ENCODE measurements at places on chromosomes 3 and 15.

GRCh38 chr15:41474941-41475340, 18.7 kb upstream of the ITPKA start:
- DNase-seq: no peak

- no peak for DNase-seq
Observed at GRCh38 chr15:56719021-56719612, 14.2 kb downstream of the ZNF280D start.

DNA sequence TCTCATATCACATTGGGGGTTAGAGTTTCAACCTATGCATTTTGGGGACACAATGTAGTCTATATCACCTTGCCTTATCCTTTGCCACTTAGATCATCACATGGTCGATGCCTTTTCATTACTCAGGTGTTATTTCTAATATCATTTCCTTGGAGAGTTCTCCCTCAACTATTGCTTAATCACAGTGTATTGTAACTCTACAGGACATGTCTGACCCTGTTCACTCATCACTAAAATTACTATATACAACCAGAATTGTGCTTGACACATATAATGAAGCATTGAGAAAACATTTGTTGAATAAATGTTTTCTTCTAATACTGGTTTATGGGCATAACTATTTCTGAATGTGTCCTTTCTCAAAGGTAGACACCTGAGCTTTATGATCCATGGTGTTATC, 207.4 kb downstream of the EPHA6 start:
- no peak for DNase-seq

DNA sequence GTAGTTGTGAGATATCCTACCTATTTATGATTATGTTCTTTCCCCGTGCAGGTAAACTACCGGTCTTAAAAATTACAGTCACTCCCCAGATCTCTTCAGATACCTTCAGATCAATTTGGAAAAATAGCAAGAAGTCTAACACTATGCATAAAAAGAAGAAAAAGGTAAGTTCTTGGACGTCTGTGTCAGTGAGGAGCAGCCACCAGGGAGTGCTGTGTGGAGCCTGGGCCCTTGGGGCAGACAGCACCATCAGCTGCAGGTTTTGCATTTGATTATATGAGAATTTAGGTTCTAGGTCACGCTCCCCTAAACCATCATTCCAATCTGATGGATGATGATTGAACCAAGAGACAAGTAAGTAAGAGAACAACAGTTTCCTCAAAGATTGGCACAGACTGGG, 8.9 kb upstream of the RNF7 start:
- peak; percentile 25 for DNase-seq

DNA sequence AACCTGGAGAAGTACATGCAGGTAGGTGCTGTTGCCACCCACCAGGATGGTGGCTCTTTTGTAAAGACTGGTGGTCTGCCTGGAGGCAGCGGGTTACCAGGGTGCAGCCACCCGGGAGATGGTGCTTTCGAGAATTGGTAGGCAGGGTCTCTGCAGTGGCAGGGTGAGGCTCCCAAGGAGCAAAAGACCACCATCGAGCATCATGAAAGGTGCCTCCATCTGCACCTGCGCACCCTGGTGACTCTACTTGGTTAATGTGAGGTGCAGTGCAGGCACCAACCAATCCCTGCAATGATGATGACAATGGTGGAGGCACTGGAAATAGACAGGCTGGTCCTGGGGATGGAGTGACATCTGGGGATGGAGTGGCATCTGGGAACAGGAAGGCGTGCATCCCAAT, 236.7 kb downstream of the ADAMTS17 start:
- DNase-seq: no peak

GRCh38 chr3:47949979-47950378, 66.2 kb downstream of the MAP4 start:
- no peak for DNase-seq

GRCh38 chr15:66291816-66292570, 1.4 kb upstream of the DIS3L start:
- DNase-seq: peak; percentile 84

DNA sequence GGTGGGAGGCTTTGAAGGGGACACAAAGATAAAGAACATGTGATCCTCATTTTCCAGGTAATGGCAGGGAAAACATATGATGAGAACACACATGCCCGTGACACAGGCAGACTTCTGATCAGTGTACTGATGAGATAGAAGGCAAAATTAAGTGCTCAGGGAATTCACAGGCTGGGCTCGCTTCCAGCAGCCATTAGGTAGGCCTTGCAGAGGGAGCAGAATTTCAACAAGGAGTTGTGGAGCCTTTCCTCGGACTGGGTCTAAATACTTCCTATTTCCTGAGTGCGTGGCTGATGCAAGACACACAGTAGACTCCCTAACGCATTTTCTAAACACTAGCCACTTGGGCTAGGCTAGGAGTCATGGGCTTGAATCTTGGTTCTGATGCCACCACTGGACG, 74.0 kb upstream of the ETV5 start:
- no peak for DNase-seq

GRCh38 chr15:66408254-66408653, 21.5 kb downstream of the MAP2K1 start:
- DNase-seq: peak; percentile 63

DNA sequence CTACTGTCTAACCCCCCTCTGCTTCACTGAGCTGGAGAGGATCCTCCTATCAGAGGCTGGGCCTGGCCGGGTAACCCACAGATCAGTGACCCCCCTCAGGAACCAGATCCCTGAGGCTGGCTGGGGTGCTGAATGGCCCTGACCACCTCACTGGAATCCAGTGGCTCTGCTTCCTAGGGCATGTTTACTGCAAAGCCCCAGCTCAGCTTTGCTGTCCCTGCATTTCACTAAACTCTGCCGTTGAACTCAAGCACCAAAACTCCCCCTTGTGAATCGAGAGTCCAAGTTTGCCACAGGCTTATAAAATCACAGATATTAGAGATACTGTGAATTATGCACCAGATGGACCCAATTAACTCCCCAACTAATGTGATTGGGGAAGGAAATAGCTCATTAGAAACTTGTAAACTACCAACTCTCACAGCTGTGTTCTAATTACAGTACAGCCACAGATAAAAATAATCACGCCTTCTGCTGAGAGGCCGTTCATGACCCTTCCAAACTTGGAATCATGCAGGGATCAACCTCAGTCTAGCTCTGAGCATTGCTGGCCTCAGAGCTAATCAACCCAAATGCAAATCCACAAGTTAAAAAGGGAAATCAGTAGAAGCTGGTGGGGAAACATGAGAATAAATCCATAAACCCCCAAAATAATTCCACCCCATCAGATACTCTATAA, 47.0 kb downstream of the OCA2 start:
- DNase-seq: no peak

- no peak for DNase-seq
Observed at GRCh38 chr15:22903961-22904534, 65.6 kb downstream of the NIPA2 start.

- DNase-seq: no peak
Observed at GRCh38 chr3:137764001-137764433, at the start of gene SOX14. TSS of gene SOX14 (plus strand) at chr3:137764315. CDS start at chr3:137764785, 470 bp downstream.

GRCh38 chr3:149224736-149225594, 3.3 kb upstream of the CP start:
- DNase-seq: peak; percentile 58

DNA sequence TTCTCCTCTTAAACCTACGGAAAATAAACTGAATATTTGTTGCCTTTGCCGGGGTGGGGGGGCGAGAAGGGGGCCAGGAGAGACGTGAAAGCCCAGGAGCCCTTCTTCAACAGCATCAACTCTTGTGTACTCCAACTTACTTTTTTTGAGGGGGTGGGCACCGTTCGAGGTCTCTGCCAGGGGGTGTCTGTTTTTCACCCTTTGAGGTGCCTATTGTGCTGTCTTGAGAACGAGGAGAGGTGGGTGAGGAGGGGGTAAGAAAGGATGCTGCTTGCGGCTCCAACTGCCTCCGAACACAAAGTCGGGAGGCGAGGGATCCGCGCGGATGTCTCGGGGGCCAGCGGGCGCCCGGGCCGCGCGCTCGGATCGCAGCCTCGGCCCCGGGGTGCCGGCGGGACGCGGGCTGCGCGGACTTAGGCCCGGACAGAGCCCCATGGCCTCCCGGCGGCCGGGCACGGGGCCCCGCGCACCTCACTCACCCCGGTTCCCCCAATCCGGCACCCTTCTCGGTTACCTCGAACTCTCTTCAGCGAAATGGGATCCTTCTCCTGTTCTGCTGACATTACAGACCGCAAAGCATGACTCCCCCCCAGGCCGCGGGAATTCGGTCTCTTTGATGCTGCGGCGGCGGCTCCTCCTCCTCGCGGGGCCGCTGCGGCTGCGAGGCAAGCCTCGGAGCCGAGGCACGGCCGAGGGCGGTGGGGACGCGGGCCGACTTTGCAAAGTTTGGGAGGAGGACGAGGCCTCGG, 650 bp downstream of the PYGO1 start:
- peak; percentile 23 for DNase-seq

GRCh38 chr15:80785811-80786354, 6.7 kb downstream of the CEMIP start:
- DNase-seq: no peak

- peak; percentile 92 for DNase-seq
Observed at GRCh38 chr15:22949074-22949547, 31.1 kb downstream of the CYFIP1 start.

GRCh38 chr3:149378478-149379309, 1.2 kb upstream of the TM4SF1 start:
- DNase-seq: no peak

DNA sequence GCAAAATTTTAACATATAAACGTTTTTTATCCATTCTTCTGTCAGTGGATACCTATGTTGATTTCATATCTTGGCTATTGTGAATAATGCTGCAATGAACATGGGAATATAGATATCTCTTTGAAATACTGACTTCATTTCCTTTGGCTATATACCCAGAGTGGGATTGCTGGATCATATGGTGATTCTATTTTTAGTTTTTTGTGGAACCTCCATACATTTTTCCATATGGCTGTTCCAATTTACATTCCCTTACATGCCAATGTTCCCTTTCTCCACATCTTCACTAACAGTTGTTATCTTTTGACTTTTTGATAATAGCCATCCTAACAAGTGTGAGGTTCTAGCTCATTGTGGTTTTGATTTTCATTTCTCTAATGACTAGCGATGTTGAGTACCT, 344.6 kb downstream of the EPHA3 start:
- DNase-seq: no peak
